Activated CD8-positive, alpha-beta T cell treated with anti-CD3 and anti-CD28 coated beads, Interleukin-2, amount 10 ng/mL, durations not matched to agents 7 days and 5 days (primary cell): ENCODE measurements at places on chromosomes 16 and 17. TPM values are rescaled to one million over a fixed set of nuclear protein-coding genes. Genes with fewer than 3 reads are reported as not detected.

Gene EIF3CL
- 62.8 TPM for total RNA-seq

Gene DBNDD1
- total RNA-seq, result 0.18 TPM

Gene AIPL1
- not detected for total RNA-seq

Gene SRCIN1
- not detected for total RNA-seq

Gene PITPNM3
- 0.68 TPM for total RNA-seq

Gene KRTAP4-5
- total RNA-seq, result not detected

Gene SPATA32
- 0.52 TPM for total RNA-seq

Gene LCAT
- total RNA-seq, result 22.4 TPM

Gene EPX
- not detected for total RNA-seq

Gene CES4A
- 10.5 TPM for total RNA-seq

Gene IL21R
- 24.2 TPM for total RNA-seq

Gene ITGAE
- 22.9 TPM for total RNA-seq
